CD8-positive, alpha-beta memory T cell (primary cell): ENCODE measurements at places on chromosomes 12 and 14. TPM values are rescaled to one million over a fixed set of nuclear protein-coding genes. Genes with fewer than 3 reads are reported as not detected.

DNA sequence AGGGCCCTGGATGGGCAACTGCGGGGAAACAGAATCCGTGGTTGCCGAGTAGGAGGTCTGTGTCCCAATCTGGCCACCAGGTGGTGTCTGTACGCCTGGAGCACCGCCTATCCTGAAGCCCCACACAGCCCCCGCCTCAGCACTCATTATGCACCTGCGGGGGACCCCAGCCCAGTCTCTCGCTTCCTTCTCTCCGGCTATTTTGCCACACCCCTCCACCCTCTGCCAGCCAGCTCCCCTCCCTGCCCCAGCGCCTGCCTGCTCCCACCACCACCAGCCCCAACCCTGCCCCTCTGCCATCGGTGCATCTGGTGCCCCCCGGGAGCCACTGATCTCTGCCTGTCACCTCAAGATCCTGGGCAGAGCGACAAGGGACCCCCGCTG, 2.2 kb upstream of the NXPH4 start:
- DNase-seq, result peak; percentile 57

GRCh38 chr12:105912882-105913678, 225.7 kb downstream of the NUAK1 start:
- DNase-seq, result no peak

- DNase-seq, result no peak
Measured at GRCh38 chr14:103713304-103714062, 1.8 kb downstream of the XRCC3 start.

DNA sequence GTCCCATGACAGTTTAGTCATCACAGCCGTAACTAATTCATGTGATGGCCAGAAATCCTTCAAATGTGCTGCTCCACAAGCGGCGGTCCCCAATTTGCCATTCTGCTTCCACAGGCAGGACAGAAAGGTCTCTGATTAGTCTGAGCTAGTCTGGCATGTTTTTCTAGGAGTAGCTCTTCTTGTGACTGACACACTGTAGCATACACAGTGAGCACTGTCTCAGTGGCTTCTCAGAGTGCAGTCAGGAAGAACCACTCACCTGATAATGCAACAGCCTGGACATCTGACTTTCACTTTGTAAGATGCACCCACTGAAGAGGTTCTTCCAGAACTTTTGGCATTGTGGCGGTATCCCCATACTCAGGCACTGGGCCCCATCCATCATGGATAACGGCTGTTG, 1266.2 kb downstream of the TMEM121 start:
- no peak for DNase-seq

DNA sequence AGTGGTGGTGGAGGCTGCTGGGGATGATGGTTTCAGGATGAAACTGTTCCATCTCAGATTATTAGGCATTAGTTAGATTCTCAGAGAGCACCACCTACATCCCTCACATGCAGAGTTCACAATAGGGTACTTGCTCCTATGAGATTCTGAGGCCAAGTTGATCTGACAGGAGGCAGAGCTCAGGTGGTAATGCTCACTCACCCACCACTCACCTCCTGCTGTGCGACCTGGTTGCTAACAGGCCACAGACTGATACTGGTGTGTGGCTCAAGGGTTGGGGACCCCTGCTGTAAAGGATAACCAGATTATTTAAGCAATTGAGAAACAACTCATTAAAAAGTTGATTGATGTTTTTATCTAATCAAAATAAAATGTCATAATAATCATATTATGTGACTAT, 248.5 kb downstream of the RERGL start:
- no peak for DNase-seq

GATC gene
- total RNA-seq, result 28.6 TPM

KCNK10 gene
- total RNA-seq, result not detected
